ENCODE measurements at places on chromosomes 4 and X. TPM values are rescaled to one million over a fixed set of nuclear protein-coding genes. Genes with fewer than 3 reads are reported as not detected.

- DNase-seq = no peak
Measured at GRCh38 chrX:115413246-115413878, 123.8 kb downstream of the LUZP4 start.

NEXMIF gene
- 2.9 TPM for total RNA-seq

LDB2 gene
- total RNA-seq = 3.1 TPM

- no peak for DNase-seq
Measured at GRCh38 chrX:129769467-129770154, 10.1 kb upstream of the SASH3 start.

PDLIM3 gene
- 262 TPM for total RNA-seq

FAM9C gene
- total RNA-seq = not detected

GRCh38 chr4:153008578-153009199, 72.6 kb downstream of the FHDC1 start:
- DNase-seq = no peak

- no peak for DNase-seq
Measured at GRCh38 chrX:115372152-115372551, 82.6 kb downstream of the LUZP4 start.

MAB21L2 gene
- total RNA-seq = 3.4 TPM

ZNF157 gene
- total RNA-seq = 2.9 TPM

GAB3 gene
- 9.6 TPM for total RNA-seq

- DNase-seq = no peak
Measured at GRCh38 chr4:21083413-21083812, 383.2 kb downstream of the PACRGL start.

VEGFC gene
- total RNA-seq = not detected

- DNase-seq = no peak
Measured at GRCh38 chrX:87434618-87435017, 83.0 kb upstream of the KLHL4 start.

DNA sequence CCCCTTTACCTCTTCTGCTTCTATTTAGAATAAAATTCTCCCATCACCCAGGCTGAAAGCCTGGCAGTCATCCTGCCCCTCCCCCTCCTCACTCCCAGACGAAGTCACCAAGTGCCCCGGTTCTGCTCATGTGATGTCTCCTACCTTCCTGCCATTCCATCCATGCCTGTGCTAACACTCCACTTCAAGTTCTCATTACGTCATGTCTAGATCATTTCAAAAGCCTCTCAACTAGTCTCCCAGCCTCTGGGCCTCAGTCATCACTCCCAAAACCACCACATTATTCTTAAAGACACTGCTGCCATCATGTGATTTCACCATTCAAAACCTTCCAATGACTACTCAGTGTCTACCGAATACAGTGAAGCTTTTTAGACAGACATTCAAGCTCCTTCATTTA, 17.2 kb upstream of the HOPX start:
- no peak for DNase-seq

GRCh38 chrX:17580539-17581152, 156.6 kb upstream of the SCML1 start:
- no peak for DNase-seq

DNA sequence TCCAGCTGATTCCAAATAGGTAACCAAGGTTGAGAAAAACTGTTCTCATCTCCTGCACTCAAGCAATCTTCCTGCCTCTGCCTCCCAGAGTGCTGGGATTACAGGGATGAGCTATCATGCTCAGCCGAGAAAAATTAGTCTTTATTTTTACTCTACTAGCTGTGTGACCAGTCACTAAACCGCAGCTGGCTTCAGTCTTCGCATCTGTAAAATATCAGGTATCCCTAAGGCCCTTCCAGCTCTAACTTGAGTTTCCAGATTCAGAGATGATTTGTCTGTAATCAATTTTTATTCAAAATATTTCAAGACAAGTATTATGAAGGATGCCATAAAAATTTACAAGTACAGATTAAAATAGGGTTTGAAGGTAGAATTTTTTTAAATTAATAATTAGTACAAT, 3.5 kb downstream of the ADH6 start:
- no peak for DNase-seq

DNA sequence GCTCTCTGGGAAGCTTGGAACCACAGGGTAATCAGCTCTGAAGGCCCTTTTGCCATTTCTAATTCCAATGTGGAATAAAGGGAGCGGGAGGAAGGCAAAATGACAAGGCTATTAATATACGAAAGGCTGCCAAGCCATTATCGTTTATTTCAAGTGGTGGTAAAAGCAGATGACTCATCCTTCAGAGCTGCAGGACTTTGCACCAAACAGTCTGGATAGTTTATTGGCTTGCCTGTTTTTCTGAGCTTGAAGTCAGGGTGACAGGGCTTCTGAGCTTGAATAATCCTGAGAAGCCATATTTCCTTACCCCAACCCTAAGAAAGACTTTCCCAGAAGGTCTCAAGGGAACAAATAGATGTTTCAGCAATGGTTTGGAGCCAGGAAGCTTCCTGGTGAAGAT, 7.7 kb upstream of the GABRE start:
- DNase-seq = no peak

TEX13C gene
- not detected for total RNA-seq

- no peak for DNase-seq
Measured at GRCh38 chrX:78314561-78314960, 12.8 kb downstream of the CYSLTR1 start.

PAGE1 gene
- not detected for total RNA-seq

DNA sequence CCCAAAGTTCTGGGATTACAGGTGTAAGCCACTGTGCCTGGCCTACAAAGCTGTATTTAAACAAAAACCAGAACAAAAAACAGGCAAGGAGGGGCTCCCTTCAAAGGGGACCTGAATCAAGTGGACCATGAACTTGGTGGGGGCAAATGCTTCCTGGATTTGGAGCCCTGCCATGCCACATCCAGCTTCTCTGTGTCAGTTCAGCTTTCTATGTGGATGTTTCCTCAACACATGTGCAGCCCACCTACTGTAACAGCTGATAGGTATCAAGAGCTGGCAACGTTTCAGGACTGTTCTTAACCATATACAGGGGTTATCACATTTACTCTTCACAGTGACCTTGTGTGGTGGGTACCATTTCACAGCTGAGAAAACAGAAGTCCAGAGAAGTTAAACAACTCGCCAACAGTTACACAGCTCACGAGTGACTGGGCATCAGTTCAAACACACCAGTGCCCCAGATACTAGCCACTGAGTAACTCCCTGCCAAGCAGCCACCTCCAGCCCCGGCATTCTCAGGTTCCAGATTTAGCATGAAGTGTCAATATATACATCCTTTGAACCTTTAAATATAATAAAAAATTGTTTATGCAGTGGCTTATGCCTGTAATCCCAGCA, 7.5 kb downstream of the GPR143 start:
- DNase-seq = no peak

ETDB gene
- total RNA-seq = not detected

RPS6KA6 gene
- 36.0 TPM for total RNA-seq

DNA sequence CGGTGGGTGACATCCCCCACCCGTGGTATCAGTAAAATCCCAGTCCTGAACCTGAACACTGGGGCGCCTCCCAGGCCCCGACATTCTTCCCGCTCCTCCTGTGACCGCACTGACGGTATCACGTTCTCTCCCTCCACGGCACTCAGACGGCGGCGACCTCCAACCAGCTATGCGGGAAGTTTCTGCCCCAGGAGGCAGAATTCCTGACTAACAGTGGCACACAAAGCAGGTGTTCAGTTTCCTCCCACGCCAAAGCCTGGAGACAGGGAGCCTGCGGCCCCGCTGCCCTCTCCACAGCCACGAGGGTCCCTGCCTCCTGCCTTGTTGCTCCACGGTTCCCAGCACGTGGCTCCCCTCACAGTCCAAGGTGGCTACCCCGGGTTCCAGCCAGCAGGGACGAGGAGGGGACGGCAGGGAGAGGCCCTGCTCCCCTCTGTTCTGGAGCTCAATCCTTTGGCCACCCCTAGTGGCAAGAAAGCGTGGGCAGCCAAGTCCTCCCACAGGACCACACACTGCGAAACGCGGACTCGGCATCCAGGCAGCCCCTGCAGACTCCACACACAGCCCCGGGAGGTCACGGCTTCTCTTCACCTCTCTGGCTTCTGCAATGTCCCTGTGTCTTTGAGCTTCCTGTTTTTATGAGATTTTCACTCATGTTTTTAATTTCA, 15.2 kb downstream of the CTBP1 start:
- DNase-seq = no peak

DNA sequence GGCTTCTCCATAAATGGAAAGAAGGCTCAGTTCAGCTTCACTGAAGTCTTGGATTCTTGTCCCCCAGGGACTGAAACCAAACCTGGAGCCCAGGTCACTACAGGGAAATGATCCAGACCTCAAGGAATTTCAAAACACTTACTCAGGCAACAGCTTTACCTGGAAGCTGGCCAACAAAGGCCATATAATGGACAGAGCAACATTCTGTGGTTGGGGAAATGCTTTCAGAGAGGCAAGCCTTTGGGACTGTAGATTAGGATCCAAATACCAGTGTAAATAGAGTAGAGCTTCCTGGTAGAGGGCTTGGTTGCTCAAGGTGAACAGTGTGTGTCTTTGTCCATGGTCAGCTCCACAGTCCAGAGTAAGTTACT, 57.0 kb upstream of the PROM1 start:
- DNase-seq = no peak

- DNase-seq = no peak
Measured at GRCh38 chr4:113718252-113718651, 43.3 kb downstream of the CAMK2D start.

- DNase-seq = no peak
Measured at GRCh38 chrX:135543172-135543571, 22.7 kb downstream of the INTS6L start.

DNA sequence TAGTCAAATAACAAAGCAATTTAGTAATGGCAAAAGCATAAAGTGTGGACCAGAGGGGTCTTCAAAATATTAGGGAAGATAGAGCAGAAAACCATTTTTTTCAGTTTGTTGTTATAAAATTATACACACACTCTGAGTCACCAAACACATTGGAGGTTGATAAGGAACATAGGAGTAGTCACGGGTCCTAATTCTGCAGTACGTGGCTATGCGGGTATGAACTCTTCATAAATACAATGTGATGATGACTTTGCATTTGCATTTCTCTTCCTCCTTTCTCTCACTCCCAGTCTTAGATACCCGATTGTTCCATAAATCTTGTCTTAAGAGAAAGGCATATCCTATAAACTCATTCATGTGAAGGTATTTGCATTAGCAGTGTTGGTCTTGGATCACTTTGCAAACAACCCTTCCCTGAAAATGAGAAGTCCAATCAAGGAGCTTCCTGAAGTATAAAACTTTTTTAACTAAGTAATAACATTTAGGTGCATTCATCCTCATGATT, 223.6 kb downstream of the PALLD start:
- DNase-seq = no peak

DKK2 gene
- not detected for total RNA-seq

STK32B gene
- 2.5 TPM for total RNA-seq

GRCh38 chr4:622071-622995, 3.0 kb upstream of the PDE6B start:
- DNase-seq = no peak

DNA sequence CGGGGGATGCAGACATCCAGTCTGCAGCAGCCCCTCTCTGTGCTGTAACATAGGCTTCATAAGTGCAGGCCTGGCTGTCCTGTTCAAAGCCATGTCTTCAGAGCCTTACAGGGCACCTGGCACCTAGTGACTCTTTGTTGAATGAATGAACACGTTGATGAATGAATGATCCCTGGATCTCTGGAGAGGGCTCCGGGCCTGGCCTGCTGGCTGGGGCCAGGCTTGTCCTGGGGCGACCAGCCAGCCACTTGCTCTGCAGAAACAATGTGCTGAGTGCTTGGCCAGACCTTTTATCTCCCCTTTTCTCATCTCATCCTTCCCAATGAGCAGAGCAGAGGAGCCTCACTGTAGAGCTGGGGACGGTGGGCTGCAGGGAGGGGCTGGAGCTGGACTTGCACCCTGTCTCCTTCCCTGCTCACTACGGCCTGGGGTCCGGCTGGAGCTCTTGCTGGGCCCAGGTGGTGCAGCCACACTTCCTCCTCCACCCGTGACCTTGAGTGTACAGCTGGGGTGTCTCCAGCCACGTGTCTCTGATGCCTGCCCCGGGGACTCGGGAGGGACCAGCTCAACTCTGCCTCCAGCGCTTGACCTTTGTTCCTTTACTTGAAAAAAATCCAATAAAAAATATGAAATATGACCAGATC, 77.9 kb downstream of the PSAPL1 start:
- no peak for DNase-seq

FGF5 gene
- total RNA-seq = not detected

BEND4 gene
- total RNA-seq = 2.1 TPM

GRCh38 chr4:98833384-98833783, 95.5 kb downstream of the EIF4E start:
- DNase-seq = no peak

EFHC2 gene
- not detected for total RNA-seq

FAM9B gene
- not detected for total RNA-seq

All from glutamatergic neuron (in vitro differentiated cells).